CD8-positive, alpha-beta memory T cell (primary cell): ENCODE measurements at places on chromosomes 3 and 15. TPM values are rescaled to one million over a fixed set of nuclear protein-coding genes. Genes with fewer than 3 reads are reported as not detected.
A peak's percentile ranks its signal among the peaks of the same experiment; 100 is the strongest.

DNA sequence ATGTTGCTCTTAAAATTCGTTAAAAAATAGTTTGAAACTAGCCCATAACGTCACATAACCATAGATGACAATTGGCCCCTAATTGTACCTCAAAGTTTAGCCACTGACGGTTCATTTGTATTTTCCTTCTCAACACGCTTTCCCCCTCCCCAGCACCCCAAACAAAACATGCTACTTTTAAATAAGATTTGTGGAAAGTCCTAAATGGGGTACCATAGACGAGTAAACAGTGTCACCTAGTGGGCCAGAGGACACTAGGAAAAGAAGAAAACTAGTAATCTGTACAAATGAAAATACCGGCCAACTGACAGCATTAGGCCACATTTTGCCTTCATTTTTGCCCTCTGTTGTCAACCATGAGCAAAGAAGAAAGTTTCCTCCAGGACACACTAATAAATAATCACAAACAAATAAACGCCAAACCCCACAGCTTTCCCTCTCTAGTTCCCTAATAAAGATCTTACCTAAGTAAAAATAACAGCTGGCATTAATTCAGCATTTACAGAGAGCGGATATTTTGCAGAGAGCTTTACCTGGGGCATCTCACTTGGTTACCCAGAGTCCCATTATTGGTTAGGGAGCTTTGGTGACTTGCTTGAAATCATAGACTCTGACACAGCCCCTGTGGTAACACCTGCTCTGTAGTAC is 175.1 kb upstream of the ATP11B start:
- no peak for DNase-seq

GRCh38 chr3:151879037-151879436 is 5.6 kb downstream of the SUCNR1 start:
- DNase-seq, result no peak

GRCh38 chr3:83928391-83928790 is 1030.4 kb upstream of the CADM2 start:
- no peak for DNase-seq

- DNase-seq, result no peak
Observed at GRCh38 chr3:2096216-2096615, 2.5 kb upstream of the CNTN4 start.

DNA sequence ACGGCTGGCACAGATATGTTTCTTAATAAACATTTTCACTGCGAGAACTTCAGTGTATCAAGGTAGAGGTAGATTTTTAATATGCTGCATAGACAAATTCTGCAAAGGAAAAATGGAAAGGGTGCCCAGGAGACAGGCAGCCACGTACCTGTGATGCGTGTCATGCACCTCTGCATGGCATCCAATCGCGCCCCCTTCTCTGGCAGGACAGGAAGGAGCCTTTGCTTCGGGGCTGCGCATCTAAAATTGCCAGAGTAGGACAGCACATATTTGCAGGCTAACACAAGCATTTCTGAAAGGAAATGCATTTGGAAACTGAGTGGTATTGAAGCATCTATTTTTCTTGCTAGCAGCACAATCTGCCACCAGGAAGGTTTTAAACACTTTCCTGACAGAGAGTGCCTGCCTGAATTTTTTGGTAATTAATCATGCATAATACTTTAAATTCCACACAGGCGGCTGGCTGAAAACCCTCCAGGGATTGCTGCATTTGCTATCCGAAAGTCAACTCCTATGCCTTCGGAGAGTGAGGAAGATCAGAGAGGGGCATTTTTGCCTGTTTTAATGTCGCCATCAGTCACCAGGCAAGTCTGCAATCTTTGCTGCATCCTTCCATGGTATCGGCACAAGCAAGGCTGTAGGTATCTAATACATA is 165.1 kb upstream of the ATP10A start:
- DNase-seq, result no peak

DNA sequence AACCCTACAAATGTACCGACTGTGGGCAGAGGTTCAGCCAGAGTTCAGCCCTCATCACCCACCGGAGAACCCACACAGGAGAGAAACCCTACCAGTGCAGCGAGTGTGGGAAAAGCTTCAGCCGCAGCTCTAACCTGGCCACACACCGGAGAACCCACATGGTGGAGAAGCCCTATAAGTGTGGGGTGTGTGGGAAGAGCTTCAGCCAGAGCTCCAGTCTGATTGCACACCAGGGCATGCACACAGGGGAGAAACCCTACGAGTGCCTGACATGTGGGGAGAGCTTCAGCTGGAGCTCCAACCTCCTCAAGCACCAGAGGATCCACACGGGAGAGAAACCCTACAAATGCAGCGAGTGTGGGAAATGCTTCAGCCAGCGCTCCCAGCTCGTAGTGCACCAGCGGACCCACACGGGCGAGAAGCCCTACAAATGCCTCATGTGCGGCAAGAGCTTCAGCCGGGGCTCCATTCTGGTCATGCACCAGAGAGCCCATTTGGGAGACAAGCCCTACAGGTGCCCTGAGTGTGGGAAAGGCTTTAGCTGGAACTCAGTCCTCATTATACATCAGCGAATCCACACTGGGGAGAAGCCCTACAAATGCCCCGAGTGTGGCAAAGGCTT is 20.7 kb downstream of the ZSCAN2 start:
- DNase-seq, result no peak

- DNase-seq, result no peak
Observed at GRCh38 chr3:12460127-12460526, 24.2 kb upstream of the TSEN2 start.

DNA sequence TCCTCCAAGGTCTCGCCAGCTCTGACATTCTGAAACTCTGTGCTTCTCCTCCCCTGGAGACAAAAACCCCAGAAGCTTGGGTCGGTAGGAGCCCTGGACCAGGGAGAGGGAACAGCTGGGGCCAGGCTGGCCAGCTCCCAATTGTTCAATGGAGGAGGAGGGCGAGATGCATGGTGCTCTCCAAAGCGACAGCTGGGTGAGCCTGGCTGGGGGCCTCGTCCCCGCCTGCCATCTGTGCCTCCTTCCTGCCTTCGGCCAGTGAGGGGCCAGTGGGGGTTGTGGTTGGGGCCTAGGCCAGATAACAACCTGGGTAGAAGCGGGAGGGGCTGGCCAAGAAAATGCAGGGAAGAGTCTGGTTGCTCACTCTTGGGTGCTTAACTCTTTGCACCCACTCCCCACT is 79.4 kb downstream of the CORO2B start:
- no peak for DNase-seq

- no peak for DNase-seq
Observed at GRCh38 chr3:41682996-41683395, 278.9 kb downstream of the ULK4 start.

DNA sequence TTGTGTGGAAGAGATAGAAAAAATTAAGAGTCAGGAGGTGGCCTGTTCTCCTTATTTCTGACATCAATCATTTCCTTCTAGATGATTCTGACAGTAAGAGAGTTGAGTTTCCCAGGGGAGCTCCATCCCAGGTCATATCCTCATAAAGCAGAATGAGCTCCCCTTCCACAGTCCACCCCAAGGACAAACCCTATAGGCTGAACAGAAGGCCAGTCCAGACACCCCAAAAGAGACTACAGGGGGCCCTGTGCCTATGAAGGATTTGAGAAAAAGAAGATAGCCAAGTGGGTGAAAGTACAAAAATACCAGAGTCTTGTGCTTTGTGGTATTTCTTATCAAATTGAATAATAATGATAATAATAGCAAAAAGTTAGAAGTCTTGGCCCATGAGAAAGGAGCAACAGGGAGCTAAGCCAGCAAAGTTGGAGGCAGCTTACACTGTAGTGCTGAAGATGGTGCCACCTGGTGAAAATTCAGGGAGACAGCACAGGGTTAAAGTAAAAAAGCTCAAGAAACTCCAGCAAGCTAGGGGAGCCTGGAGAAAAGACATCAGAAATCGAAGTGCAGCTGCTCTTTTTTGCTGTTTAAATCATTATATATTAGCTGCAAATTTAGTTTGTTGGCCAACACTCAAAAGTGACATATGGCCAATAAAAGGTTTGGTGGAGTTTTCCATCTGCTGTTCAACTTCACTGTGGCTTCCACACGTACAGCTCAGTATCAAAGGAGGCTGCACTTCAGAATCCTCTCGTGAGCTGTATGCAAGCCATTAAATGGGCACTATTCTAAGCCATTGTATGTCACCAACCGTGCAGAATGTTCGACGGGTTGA is 35.8 kb upstream of the SLC24A5 start:
- no peak for DNase-seq

GRCh38 chr15:40739047-40739446 is 16.0 kb downstream of the RMDN3 start:
- DNase-seq, result no peak

- no peak for DNase-seq
Observed at GRCh38 chr3:132622148-132622547, 25.1 kb downstream of the ACKR4 start.

GRCh38 chr3:185253645-185254410 is at the start of gene EHHADH:
EHHADH (minus strand) TSS chr3:185254049; CDS start chr3:185254022, 27 bp downstream.
- DNase-seq, result peak; percentile 31

DNA sequence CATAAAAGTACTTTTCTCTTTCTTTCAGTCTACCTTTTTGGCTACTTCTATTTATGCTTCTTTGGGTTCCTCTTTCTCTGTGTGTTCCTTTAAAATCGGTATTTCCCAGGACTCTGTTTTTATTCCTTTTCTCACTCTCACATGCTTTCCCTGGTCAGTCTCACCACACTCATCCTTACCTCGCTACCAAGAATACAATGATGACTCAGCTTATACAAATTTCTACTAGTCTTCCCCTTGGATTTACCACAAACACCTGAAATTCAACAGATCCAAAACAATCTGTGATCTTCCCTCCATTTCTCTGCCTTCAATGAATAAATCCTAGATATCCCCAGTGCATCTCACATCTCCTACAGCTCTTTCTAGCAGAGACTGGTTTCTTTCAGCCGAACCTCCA is 52.9 kb downstream of the TUBGCP4 start:
- no peak for DNase-seq

DNA sequence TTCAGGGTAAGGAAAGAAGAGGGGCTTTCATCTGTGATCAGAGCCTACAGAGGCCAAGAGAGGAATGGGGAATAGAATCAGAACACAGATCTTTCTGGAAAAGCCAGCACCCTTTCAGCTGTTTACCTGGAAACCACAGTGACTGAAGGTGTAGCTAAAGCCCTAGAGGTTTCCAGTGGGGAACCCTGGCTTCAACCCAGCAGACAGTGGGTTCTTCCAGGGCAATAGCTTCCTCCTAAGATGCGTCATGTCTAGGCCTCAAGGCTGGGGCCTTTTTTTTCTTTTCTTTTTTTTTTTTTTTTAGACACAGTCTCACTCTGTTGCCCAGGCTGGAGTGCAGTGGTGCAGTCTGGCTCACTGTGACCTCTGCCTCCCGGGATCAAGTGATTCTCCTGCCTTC is 3.1 kb upstream of the CPNE9 start:
- no peak for DNase-seq

GRCh38 chr3:48016301-48016973 is at the start of gene MAP4:
MAP4 (minus strand) TSS chr3:48016416; CDS start chr3:47998860, 17,556 bp downstream.
- DNase-seq, result no peak

DNA sequence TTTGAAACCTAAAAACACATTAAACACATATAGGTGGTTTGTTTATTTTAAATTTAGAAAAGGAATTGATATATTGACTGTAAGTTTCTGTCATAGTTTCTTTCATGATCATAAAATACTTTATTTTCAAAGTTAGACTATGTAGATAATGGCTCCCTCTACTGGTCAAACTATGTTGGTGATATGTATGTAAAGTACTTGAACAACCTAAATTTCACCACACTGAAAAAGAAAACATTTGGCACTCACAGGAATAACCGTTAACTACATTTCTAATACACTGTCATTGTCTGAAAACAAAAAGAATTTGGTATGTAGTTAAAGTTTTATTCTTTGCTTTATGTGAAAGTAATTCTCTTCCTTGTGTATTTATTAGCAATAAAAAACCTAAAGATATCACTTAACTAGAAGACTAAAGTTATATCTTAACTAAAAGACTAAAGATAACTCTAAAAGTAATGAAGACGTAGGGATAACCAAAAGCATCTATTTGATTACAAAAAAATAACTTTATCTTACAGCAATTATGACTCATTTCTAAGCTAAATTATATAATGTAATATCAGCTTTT is 427.5 kb downstream of the VGLL3 start:
- no peak for DNase-seq

DNA sequence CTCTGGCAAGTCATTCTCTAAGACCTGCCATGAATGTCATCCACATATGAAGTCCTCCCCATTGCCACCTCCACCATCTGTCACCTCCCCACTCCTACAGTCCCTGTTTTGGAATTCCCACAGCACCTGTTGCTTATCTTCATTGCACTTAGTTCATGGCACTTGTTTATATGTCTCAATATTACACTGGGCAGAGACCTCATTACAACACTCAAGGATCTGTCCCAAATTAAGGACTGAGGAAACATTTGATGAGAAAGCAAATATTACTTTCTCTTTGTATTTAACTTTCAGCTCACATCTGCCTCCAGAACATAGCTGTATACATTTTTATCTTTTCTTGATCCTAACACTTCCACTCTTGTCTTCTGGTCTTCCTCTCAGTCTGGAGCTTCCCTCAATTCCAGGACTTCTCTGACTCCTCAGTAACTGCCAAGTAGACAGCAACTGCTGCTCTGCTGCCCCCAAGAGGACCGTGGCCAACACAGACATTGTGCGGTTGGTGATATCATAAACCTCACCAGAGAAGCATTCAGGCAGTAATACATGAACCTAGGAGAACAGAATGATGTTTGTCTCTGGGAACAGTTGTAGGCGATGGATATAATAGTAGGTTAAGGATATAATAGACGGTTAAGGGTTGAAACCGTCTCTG is 45.0 kb upstream of the FGF12 start:
- DNase-seq, result no peak

- no peak for DNase-seq
Observed at GRCh38 chr15:61794881-61795280, 265.4 kb downstream of the VPS13C start.

DNA sequence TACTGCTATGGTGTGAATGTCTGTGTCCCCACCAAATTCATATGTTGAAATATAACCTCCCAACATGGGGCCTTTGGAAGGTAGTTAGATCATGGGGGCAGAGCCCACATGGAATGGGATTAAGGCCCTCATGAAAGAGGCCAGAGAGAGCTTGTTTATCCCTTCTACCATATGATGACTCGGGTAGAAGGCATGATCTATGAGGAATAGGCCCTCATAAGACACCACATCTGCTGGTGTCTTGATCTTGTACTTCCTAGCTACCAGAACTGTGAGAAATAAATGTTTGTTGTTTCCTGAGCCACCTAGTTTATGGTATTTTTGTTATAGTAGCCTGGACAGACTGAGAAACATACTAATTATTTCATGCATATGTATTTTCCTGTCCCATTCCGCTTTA is 51.9 kb downstream of the WWTR1 start:
- no peak for DNase-seq

GRCh38 chr3:126934031-126934531 is 48.8 kb upstream of the PLXNA1 start:
- no peak for DNase-seq

GRCh38 chr3:11423868-11424267 is 151.7 kb downstream of the ATG7 start:
- no peak for DNase-seq

FOXL2 gene
- total RNA-seq, result not detected

PP2D1 gene
- not detected for total RNA-seq

CATSPER2 gene
- 1.1 TPM for total RNA-seq

MOBP gene
- total RNA-seq, result not detected

RPL29 gene
- total RNA-seq, result 1,367 TPM

SLC12A1 gene
- not detected for total RNA-seq

MKRN2OS gene
- total RNA-seq, result not detected

GP5 gene
- 0.42 TPM for total RNA-seq

ZNF660 gene
- 0.53 TPM for total RNA-seq

STAB1 gene
- 9.7 TPM for total RNA-seq

RPP14 gene
- 24.5 TPM for total RNA-seq

ARRDC4 gene
- total RNA-seq, result 0.31 TPM

C3orf22 gene
- total RNA-seq, result not detected

PRKCI gene
- 19.9 TPM for total RNA-seq

SMARCC1 gene
- 107 TPM for total RNA-seq

RGMA gene
- total RNA-seq, result 0.20 TPM

ERICH6 gene
- total RNA-seq, result 0.39 TPM

BNIP2 gene
- total RNA-seq, result 65.2 TPM
